Islet precursor cell (in vitro differentiated cells): ENCODE measurements at places on chromosomes 16 and 17.

DNA sequence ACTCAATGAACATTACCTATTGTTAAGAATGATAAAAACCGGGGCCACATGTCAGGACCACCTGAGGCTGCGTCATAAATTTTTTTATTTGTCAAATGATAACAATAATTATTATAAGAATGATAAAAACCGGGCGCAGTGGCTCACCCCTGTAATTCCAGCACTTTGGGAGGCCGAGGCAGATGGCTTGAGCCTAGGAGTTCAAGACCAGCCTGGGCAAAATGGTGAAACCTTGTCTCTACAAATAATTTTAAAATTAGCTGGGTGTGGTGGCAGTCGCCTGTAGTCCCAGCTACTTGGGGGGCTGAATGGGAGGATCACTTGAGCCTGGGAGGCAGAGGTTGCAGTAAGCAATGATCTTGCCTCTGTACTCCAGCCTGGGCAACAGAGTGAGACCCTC, 816 bp upstream of the SHMT1 start:
- no peak for DNase-seq

DNA sequence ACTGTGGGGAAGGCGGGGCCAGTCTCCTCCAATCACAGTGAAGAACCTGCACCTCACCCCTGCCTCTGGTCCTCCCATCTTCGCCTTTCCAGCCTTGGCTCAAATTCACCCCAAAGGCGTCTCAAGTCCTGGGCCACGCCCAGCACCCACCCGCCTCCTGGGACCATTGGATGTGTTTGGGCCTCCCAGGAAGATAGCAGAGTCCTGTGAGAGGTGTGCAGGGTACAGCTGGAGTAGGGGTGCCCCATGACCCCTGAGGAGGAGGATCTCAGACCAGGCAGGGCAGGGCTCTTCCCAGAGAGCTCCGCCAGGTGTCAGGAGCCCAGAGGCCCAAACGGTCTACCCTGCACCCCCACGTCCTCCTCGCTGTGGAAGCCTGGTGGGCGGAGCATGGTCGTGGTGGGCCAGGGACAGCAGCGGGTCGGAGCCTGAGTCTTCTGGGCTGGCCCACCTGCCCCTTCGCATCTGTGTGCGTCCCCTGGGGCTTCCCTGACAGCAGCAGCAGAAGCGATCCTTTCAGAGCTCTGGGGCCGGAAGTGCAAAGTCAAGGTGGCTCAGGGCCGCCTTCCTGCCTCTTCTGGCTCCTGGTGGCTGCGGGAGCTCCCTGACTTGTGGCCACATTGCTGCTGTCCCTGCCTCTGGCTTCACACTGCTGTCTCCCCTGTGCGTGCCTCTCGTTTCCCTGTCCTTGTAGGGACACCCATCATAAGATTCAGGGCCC, 34.9 kb upstream of the ZNF469 start:
- DNase-seq = no peak

- DNase-seq = no peak
Measured at GRCh38 chr16:69012906-69013305, 92.5 kb upstream of the HAS3 start.

DNA sequence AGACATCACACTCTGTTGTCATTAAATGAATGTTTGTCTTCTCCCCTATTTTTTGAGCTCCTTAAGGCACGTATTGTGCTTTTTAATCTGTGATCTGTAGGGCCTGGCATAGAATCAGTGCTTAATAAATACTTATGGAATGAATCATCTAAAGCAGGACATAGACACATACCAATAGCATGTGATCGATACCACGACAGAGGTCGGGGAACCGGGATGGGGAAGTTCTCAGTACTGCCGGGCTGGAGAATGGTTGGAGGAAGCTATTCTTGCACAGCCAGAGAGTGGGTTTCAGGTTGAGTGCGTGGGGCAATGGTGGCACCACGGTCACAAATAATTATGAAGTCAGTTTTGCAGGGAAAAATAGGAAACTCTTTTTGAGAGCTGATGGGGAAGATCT, 26.8 kb downstream of the NLRP1 start:
- DNase-seq = no peak

GRCh38 chr16:50861970-50862411, 120.1 kb downstream of the CYLD start:
- no peak for DNase-seq

GRCh38 chr17:81867170-81867990, 3.8 kb downstream of the ARHGDIA start:
- DNase-seq = peak; percentile 93

DNA sequence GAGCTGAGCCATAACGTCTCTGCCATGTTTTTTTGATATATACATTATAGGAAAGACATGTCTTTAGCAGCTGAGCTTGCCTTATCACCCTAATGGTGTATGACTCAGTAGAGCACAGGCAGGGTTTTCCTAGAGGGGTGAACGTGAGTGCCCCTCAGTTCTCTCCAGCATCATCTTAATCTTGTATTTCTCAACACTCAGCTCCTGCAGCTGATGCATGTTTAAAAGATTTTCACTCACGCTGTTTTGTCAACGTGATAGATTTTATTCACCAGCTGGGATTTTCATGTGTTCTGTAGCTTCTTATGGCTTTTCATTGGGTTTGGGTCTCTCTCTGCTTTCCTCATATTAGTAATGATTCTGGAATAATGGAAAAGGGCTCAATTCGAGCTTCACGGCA, 186.0 kb upstream of the PMFBP1 start:
- DNase-seq = no peak

- no peak for DNase-seq
Measured at GRCh38 chr16:54933281-54934011, 2.8 kb downstream of the IRX5 start.

GRCh38 chr17:43559161-43559816, 13.1 kb upstream of the ETV4 start:
- peak; percentile 83 for DNase-seq

DNA sequence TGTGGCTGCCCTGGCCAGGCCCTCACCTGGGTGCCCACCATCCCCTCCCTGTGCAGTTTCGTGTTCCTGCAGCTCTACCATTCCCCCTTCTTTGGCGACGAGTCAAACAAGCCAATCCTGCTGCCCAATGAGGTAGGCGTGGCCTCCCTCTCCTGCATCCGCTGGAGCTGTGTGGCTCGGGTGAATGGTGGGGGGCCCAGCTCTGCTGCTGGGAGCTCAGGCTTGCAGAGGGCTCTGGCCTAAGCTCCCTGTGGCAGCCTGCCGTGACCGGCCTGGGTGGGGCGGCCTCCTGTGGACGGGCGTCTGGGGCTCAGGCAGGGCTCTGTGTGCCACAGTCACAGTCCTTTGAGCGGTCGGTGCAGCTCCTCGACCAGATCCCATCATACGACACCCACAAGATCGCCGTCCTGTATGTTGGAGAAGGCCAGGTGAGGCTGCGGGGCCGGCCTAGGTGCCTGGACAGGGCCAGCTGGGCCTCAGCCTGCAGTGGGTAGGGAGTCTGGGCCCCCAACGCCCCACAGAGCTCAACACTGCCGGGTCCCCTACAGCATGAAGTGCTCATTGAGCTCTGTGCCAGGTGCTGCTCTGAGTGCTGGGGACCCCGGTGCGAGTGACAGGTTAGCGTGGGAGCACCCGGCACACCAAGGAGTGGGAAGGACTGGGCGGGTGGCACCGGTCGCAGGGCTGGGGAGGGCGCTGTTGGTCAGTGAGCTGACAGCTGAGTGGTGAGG, 37.3 kb downstream of the TSC2 start:
- DNase-seq = no peak

DNA sequence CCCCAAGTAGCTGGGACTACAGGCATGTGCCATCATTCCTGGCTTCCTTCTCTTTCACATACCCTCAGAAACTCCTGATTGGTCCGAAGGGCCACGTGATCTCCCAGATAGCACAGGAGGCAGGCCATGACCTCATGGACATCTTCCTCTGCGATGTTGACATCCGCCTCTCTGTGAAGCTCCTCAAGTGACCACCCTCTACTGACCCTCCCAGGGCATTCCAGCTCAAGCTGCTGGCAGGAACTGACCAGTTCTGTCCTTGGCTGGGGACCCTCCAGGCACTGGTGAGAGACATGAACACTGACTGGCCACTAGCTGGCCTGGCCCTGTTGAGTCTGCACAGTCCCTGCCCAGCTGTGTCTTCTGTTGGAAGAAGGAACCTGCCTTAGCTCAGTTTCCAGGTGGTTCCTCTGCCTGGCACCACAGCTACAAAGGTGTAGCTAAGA, 5.6 kb downstream of the ERAL1 start:
- no peak for DNase-seq

- DNase-seq = no peak
Measured at GRCh38 chr17:46859996-46860395, 8.6 kb downstream of the WNT9B start.

DNA sequence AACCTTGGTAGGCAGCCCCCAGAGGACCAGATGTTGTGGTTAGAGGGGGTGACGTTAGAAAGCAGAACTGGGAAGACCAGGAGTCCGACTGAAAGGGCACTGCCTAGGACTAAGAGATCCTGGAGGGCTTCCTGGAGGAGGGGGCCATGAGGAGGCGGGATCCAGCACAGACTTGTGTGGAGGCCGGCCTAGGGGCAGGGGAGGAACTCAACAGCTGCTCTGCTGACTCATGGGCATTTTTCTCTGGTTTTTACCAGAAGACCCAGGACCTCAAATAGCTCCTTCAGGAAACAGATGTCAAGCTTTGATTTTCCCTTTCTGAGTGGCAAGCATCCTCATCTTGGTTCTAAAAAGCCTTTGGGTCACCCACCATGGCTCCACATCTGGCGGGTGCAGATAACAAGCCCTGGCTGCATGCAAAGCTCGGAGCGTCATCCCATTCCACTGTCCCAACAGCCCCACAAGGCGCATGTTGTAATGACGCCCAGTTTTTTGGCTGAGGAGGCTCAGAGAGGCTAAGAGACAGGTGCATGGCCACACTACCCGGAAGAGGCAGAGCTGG, 29.0 kb downstream of the IL21R start:
- DNase-seq = peak; percentile 51

- peak; percentile 64 for DNase-seq
Measured at GRCh38 chr17:41544491-41544892, 16.4 kb upstream of the KRT19 start.

DNA sequence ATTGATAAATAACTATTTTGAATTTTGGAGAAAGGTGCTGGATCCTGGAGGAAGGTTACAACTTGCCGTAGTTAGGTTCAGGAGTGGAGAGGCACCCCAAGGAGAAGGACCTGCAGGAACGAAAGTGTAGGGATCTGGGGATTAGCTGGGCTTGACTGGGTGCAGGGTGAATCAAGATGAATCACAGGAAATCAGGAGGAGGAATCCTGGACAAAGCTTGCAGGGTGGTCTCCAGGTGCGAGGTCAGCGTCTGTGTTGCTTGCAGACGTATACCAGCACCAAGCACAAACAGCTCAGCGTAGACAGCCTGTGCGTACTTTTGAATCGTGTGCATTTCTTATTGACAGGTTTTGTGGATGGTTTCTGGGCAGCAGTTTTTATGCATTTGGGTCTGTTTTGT, 144.3 kb downstream of the MSI2 start:
- DNase-seq = peak; percentile 73

- peak; percentile 88 for DNase-seq
Measured at GRCh38 chr17:6435968-6436367, 1.0 kb upstream of the AIPL1 start.

- no peak for DNase-seq
Measured at GRCh38 chr16:89861648-89862047, 11.7 kb upstream of the TCF25 start.

- DNase-seq = peak; percentile 88
Measured at GRCh38 chr17:70365091-70365583, 195.8 kb downstream of the KCNJ2 start.

GRCh38 chr17:40340880-40341807, 23.4 kb downstream of the GJD3 start:
- peak; percentile 97 for DNase-seq

DNA sequence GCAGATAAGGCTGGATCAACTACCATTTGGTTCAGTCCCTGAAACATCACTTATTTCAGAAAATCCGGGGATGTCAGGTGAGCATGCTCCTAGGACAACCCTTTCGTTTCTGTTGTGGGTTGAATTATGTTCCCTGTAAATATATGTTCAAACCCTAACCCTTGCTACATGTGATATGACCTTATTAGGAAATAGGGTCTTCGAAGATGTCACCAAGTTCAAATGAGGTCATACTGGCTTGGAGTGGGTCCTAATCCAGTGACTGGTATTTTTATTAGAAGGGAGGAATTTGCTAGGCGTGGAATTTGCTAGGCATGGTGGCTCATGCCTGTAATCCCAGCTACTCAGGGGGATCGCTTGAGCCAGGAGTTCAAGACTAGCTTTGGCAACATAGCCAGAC, 21.3 kb downstream of the SNX20 start:
- no peak for DNase-seq

DNA sequence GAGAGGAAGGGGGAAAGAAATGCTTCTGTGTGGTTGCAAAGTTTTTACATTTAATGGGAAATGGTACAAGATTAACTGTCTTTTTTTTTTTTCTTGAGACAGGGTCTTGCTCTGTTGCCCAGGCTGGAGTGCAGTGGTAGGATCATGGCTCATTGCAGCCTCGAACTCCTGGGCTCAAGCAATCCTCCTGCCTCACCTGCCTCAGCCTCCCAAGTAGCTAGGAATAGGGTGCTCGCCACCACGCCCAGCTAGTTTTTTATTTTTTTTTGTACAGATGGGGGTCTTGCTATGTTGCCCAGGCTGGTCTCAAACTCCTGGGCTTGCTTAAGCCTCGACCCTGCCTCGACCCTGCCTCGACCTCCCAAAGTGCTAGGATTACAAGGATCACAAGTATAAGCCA, 3.8 kb upstream of the ROGDI start:
- no peak for DNase-seq

DNA sequence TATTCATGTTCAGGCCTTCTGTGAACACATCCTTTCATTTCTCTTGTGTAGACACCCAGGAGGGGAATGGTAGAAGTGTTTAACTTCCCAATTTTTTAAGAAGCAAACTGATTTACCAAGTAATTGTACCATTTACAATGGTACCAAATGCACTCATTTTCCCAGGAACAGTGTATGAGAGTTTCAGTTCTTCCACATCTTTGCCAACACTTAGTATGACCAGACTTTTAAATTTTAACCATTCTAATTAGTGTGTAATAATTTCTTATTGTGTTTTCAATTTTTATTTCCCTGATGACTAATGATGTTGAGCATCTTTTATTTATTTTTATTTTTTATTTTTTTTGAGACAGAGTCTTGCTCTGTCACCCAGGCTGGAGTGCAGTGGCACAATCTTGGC, 10.2 kb upstream of the WFIKKN2 start:
- no peak for DNase-seq

GRCh38 chr16:11788914-11789313, 8.1 kb downstream of the ZC3H7A start:
- DNase-seq = no peak

- DNase-seq = no peak
Measured at GRCh38 chr16:20798364-20798763, 7.9 kb downstream of the ERI2 start.

GRCh38 chr16:77938913-77939312, 83.4 kb upstream of the CLEC3A start:
- DNase-seq = no peak

GRCh38 chr17:48545539-48545938, 630 bp upstream of the HOXB2 start:
- DNase-seq = peak; percentile 44

- no peak for DNase-seq
Measured at GRCh38 chr17:27808628-27809027, 8.3 kb upstream of the NOS2 start.
